ENCODE measurements at places on chromosomes 1 and 21. TPM values are rescaled to one million over a fixed set of nuclear protein-coding genes. Genes with fewer than 3 reads are reported as not detected.

Gene LAMC2
- 15.9 TPM for total RNA-seq

DNA sequence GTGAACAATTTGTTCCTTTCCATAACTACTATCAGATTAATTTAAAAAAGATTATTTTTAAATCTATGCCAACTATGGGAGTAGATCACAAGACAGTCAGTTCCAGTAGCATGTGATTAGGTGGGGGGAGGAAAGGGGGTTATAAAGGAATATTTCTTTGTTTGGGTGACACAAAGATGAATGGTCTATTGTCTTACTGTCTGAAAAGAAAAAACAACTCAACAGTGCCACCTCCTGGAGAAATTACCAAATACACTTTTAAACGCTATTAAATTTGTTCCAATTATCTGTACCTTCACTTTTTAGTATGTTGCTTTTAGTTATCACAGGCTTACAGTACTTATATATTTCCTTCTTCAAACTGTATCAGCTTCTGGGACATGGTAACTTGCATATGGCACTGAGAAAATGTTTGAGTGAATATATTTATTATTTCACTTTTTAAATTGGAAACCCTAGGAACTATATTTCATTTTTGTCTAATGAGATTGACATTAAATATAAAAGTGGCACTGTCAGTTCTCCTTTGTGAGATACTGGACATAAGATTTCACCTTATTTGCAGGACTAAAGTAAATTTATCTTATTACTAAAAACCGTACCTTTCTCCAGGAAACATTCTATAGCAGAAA is 1.7 kb upstream of the SORT1 start:
- no peaks in the 10 kb centered on the region for H3K27me3 ChIP-seq
- H3K4me1 ChIP-seq = peaks cover 37% of the 10 kb centered on the region
- DNase-seq = no peak
- H3K27ac ChIP-seq = no peak overlapping the region
- H3K36me3 ChIP-seq = peaks cover 5% of the 10 kb centered on the region
- H3K4me3 ChIP-seq = no peak overlapping the region

- H3K36me3 ChIP-seq = no peaks in the 10 kb centered on the region
- peak; percentile 86 for DNase-seq
- peak within 1 kb of the TSS; percentile 71 for H3K4me3 ChIP-seq
- H3K27ac ChIP-seq = peak within 1 kb of the TSS; percentile 71
Measured at GRCh38 chr1:41918450-41919043, at the start of gene HIVEP3. TSS of gene HIVEP3 (minus strand) at chr1:41918922.

- H3K27ac ChIP-seq = peak overlapping the region; percentile 75
- no peak for DNase-seq
- H3K27me3 ChIP-seq = no peaks in the 10 kb centered on the region
- H3K4me1 ChIP-seq = peaks cover 12% of the 10 kb centered on the region
Measured at GRCh38 chr1:162612606-162613400, 19.5 kb upstream of the DDR2 start.

- no peaks in the 10 kb centered on the region for H3K4me1 ChIP-seq
- no peak for DNase-seq
Measured at GRCh38 chr1:101050869-101051268, 25.3 kb upstream of the DPH5 start.

GRCh38 chr1:228148935-228149405 is 760 bp upstream of the GJC2 start:
- H3K27me3 ChIP-seq = no peaks in the 10 kb centered on the region
- peaks cover 38% of the 10 kb centered on the region for H3K36me3 ChIP-seq
- peaks cover 88% of the 10 kb centered on the region for H3K4me1 ChIP-seq
- peak overlapping the region; percentile 49 for H3K4me3 ChIP-seq
- peak overlapping the region; percentile 92 for H3K27ac ChIP-seq

Gene NTNG1
- 3.3 TPM for total RNA-seq

GRCh38 chr1:230211436-230212145 is 144.6 kb downstream of the GALNT2 start:
- H3K4me3 ChIP-seq = no peak overlapping the region
- H3K27me3 ChIP-seq = no peaks in the 10 kb centered on the region
- H3K36me3 ChIP-seq = no peaks in the 10 kb centered on the region
- H3K4me1 ChIP-seq = peaks cover 64% of the 10 kb centered on the region
- no peak for DNase-seq

DNA sequence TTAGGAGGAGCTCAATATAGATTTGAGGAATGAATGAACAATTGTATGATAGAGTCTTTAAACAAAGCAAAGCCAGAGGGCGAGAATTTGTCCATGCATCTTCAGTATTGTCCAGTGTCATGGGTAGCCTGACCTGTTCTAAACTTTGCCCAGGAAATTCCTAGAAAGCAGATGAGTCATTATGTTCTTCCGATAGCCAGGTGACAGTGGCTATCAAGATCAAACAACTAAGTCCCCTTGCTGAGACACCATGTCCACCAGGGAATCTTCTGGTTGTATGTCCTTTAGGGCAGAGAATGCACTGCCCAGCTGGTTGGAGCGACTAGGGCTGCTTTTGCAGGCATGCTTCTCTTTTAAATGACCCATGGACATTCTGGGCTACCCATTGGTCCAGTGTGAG is 1.8 kb upstream of the SLC26A9 start:
- H3K36me3 ChIP-seq = no peaks in the 10 kb centered on the region
- no peaks in the 10 kb centered on the region for H3K27me3 ChIP-seq
- no peak overlapping the region for H3K27ac ChIP-seq
- no peak for DNase-seq
- H3K4me1 ChIP-seq = no peaks in the 10 kb centered on the region
- no peak overlapping the region for H3K4me3 ChIP-seq
